Stimulated activated CD4-positive, alpha-beta T cell treated with anti-CD3 and anti-CD28 coated beads, Interleukin-4, amount 100 ng/mL, for 48 hours (primary cell): ENCODE measurements at places on chromosomes 2 and 18.
A peak's percentile ranks its signal among the peaks of the same experiment; 100 is the strongest.

- DNase-seq, result no peak
These were observed 74.5 kb downstream of the MDH1 start for GRCh38 chr2:63663013-63663864.

GRCh38 chr2:217959723-217960122 lies 43.1 kb downstream of the TNS1 start:
- no peak for DNase-seq

DNA sequence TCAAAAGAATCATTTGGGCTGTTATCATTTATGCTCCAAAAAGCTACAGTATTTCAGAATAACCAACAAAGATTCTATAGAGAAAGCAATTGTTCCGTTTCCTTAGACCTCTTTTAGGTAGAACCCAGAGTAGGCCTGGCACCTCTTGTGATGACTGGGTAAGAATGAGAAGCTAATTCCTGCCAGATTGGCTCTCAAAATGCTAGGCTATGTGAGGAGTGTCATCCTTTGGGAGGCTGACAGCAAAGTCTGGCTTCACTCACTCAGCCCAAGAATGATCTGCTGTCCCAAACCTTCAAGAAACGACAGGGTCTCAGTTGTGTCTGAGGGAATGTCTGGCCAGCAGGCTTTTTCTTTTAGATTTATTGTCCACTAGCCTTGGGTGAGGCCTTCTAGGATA lies 4.5 kb downstream of the CERS6 start:
- DNase-seq, result no peak

- no peak for DNase-seq
These were observed 359.8 kb upstream of the SETBP1 start for GRCh38 chr18:44320619-44321460.

DNA sequence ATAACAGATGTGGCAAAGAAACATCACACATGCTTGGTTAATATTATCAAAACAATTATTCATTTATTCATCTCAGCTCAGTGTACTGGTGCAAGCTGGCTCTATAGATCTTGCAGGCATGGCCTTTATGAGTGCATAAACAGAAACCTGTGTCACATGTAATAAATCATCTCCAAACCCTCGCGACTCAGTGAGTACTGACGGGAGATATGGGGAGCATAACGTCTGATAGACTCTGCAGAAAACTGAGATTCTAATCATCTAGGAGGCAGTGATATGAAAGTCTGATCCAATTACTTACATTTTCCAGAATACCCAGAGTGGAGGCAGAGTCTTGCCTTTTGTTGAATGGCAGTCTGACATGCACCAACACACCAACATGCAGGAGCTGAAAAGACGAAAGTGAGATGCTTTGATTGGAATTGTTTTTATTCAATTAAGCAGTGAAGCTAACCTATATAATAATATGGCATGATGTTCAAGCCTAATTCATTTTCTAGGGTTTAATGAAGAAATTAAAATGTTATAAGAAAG lies 416.8 kb downstream of the RNF144A start:
- no peak for DNase-seq

DNA sequence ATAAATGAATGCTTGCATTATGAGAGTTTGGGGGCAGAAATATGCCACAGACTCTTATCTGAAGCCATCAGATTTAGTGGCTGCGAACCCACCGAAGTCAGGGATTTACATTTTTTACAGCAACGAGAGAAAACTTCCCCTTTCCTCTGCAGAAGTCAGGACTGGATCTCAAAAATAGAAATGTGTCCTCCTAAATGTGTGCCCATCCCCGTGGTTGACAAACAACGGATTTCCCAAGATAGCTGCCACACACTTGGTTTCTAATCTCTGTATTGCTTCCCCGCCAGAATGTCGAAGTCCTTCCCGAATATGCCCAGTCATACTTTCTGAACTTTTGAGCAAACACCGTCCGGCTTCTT lies 879 bp upstream of the ADAM23 start:
- DNase-seq, result no peak

- DNase-seq, result no peak
These were observed 238.2 kb upstream of the MYT1L start for GRCh38 chr2:2569306-2569705.

DNA sequence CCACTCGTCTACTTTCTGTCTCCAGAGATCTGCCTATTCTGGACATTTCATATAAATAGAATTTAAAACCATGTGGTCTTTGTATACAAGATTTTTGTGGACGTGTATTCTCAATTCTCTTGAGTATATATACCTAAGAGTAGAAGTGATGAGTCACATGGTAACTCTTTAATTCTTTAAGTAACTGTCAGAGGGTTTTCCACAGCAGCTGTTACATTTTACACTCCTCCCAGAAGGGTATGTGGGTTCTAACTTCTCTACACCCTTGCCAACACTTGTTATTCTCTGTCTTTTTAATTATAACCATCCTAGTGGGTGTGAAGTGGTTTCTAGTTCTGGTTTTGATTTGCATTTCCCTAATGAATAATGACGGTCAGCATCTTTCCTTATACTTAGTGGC lies 70.9 kb downstream of the MAP3K20 start:
- no peak for DNase-seq

DNA sequence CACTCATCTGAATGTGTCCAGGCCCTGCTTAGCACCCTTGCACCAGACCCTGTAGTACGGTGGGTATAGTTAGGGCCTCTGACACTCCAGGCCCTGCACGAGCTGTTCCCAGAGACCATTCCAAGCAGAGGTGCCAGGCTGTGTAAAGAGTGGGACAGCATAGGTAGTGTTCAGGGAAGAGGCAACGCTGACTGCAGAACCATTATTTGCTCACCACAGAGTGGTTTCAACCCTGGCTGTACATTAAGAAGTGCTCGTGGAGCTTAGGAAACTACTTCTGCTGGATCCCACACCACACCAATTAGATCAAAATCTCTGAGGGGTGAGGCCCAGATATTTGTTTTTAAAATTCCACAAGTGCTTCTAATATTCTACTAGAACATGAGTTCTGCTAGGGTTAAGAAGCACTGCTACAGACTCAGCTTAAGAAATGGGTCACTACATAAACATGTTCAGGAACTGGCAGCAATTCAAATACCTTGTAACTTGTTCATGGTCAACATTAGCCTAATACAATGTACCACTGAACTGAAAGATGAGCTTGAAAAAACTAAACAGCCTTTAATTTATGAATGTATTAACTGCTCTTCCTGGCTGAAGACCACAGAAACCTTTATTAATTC lies 183.0 kb downstream of the MYO5B start:
- DNase-seq, result no peak

DNA sequence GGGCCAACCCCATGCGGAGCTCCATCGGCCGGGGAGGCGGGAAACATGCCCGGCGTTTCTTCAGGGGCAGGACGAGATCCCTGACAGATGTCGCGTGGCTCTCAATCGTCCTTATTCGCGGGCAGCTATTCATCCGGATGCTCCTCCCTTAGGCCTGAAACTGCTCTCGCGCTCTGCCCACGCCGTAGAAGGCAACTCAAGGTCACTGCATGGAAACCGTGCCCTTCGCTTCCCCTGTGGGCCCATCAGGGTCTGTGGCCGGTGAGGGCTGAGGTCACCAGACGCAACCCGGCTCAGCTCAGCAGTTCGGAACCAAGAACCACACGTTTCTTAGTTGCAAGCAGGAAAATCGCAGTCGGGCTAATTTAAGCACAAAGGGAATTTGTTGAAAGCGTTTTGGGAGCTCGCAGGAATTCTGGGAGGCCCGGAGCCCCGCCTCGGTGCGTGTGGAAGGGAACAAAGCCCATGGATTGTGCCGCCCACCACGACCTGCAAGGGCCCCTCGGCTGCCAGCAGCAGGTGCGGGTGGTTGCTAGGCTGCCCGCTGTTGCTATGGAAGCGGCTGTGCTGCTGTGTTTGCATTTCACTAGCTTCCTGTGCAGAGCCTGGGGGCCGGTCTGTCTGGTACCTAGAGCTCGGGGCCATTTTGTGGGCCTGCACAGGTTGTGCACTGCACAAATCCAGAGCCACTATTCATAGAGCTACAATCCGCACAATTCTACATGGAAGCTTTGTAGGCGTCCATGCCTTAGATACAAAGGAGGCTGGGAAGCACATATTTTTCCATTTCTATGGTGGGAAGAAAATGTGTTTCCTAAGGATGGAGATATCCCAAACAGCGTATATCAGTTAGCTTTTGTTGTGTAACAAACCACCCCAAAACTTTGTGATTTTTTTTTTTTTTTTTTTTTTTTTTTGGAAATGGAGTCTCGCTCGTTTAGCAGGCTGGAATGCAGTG lies 6.0 kb upstream of the ALLC start:
- peak; percentile 60 for DNase-seq

- DNase-seq, result no peak
These were observed 268.2 kb downstream of the AGPS start for GRCh38 chr2:177660742-177661141.

GRCh38 chr2:221671515-221671914 lies 99.4 kb upstream of the EPHA4 start:
- DNase-seq, result no peak

DNA sequence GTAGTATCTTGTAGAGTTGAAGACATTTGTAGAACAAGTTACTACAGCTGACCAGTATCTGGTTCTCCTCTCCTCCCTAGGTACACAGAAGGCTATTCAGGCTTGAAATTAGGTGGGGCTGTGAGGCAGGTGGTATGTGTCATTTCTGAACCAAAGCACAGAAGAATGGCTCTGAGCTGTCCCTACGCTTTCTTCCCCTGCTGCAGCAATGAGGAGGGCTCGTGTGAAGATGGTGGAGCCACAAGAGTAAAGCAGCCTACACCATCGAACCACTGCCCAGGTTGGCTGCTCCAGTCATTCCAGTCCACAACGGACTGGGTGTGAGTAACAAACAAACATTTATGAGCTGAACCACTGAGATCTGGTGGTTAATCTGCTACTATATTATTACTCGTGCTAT lies 148.9 kb downstream of the DTNB start:
- DNase-seq, result no peak

GRCh38 chr2:19844750-19845149 lies 57.0 kb downstream of the TTC32 start:
- DNase-seq, result no peak

GRCh38 chr2:58106896-58107295 lies 60.3 kb downstream of the VRK2 start:
- no peak for DNase-seq

- DNase-seq, result no peak
These were observed 912.2 kb upstream of the PIK3C3 start for GRCh38 chr18:41042866-41043265.
